ENCODE measurements at places on chromosomes 1 and 21.

DNA sequence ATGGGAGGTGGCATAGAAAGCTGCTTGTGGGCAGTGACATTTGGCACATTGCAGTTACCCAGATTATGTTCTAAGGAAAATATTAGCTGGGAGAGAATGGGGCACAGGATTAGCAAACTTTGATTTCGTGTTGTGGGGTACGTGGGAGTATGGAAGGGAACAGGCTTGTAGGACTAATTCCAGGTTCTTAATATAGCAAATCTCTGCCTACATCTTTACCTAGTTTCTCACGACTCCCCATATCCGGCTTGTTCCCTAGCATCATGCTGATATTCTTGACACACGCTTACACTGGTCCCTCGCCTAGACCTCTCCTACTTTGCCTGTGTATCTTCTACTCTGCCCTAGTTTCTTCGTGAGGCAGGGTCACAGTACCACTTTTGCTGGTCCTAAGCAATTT lies 293.9 kb upstream of the PLXNA2 start:
- DNase-seq, result no peak

GRCh38 chr1:178797590-178797989 lies 72.5 kb downstream of the RALGPS2 start:
- DNase-seq, result no peak

GRCh38 chr1:169019419-169020058 lies 87.0 kb upstream of the ATP1B1 start:
- DNase-seq, result no peak

DNA sequence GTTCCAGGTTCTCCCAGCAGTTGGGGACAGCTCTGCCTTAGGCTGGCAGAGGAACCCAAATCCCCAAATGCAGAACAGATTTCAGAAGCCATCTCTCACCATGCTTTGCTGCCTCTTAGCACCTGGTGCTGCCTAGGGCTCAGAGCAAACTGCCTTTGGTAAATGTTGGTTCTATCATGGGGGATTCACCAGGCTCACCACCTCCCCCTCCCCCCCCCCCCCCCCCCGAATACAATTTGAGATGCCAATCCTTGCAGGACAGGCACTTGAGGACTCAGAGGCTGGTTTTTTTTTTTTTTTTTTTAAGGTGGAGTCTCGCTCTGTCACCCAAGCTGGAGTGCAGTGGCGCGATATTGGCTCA lies 447 bp upstream of the PAQR6 start:
- no peak for DNase-seq

- no peak for DNase-seq
These were observed 102.1 kb downstream of the XCL2 start for GRCh38 chr1:168441745-168442144.

DNA sequence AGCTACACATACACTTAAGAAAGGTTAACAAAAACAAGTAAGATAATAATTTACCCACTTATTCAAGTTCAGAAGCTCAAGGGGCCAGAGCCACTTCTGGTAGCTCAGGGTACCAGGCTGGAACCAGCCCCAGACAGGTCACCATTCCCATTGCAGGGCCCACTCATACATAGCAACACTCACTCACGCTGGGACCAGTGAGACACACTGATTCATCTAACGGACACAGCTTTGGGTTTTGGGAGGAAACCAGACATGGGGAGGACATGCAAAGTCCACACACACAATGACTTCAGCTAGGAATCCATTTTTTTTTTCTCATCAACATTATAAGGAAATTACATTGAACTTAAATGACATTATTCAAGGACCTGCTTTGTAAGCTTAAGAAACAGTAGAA lies 169.1 kb downstream of the ZC3H11B start:
- DNase-seq, result no peak

- DNase-seq, result no peak
These were observed 19.8 kb downstream of the ZBTB17 start for GRCh38 chr1:15956150-15956549.

DNA sequence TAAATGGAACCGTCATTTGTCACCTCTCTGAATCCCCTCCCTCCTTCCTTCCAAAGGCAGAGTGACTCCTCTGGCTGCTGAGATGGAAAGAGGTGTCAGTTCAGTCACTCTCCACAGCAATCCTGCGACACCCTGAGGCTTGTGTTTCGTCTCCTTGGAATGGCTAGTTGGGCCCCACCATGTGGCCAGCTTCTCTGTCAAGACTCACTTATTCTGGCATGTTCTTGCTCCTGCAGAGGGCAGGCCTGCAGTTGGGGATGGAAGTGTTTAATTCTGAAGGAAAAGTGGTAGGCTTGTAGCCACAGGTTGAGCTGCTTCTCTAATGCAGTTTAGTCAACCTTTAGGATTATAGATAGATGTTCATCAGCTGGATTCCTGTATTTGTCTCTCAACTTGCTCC lies 149.6 kb downstream of the LMO4 start:
- no peak for DNase-seq

- DNase-seq, result no peak
These were observed 361.5 kb downstream of the KIF26B start for GRCh38 chr1:245516284-245516759.

GRCh38 chr1:179550746-179551682 lies 24.7 kb downstream of the NPHS2 start:
- no peak for DNase-seq

GRCh38 chr1:180926164-180926981 lies 13.7 kb downstream of the KIAA1614 start:
- DNase-seq, result no peak

DNA sequence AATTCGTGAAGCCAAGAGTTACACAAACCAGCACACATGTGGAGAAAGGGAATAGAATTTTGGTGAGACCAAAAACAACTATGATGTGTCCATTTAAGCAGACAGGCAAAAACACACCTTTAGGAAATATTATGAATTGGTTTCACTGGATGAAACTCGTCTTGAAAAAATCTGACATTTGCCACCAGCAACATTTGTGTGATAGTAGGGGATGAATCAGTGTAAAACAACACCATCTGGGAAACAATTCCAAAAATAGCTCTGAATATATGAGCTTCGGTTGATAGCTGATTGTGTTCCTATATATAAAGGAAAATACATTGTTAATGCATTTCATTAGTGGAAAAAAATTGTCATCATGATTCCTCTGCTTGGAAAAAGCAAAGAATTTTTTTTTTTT lies 327.8 kb downstream of the PAPPA2 start:
- DNase-seq, result no peak

DNA sequence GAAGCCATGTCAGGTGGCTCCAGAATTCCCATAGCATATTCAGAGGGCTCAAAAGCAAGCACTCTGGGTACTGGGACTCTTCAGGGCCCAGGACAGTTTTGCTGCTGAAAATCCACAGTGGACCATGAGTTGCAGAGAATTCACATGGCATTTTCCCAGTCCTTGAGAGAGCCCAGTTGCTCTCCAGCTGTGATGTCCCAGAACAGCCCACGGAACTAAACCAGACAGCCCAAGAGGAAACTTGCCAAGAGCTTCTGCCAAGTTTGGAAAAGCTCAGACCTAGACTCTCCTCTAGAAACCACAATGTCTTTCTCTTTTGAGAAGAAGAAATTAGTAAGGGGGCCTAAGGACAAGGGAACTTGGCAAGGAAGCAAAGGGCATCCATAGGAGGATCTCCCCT lies 69.4 kb downstream of the RGS2 start:
- no peak for DNase-seq

- DNase-seq, result peak; percentile 92
These were observed 5.8 kb upstream of the CHI3L2 start for GRCh38 chr1:111221633-111222291.

GRCh38 chr21:29248124-29248523 lies 50.6 kb upstream of the BACH1 start:
- DNase-seq, result no peak

DNA sequence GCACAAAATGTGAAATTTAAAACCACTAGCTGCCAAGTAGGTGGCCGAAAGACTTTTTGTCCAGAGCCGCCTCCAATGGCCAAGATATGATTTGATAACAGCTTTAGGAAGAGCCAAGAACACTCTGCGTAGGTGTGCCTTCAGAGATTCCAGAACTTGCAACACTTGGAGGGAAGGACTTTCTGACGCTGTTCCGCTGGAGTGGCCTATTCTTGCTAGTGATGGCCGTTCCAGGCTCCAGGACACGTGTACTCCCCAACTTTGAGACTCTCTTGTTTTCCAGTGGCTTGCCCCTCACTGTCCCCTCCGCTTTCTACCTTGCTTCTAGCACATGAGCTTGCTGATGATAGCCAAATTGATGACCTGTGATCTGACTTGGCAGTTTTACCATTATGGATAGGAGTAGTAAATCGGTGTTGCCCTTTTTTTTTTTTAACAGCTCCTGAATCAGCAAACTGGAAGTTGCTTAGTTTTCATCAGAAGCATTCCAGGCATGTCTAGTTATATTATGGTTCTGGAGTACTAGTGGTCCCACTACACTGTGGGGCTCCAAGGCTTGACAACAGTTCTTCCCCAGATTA lies 1.0 kb downstream of the PRDX6 start:
- DNase-seq, result no peak

DNA sequence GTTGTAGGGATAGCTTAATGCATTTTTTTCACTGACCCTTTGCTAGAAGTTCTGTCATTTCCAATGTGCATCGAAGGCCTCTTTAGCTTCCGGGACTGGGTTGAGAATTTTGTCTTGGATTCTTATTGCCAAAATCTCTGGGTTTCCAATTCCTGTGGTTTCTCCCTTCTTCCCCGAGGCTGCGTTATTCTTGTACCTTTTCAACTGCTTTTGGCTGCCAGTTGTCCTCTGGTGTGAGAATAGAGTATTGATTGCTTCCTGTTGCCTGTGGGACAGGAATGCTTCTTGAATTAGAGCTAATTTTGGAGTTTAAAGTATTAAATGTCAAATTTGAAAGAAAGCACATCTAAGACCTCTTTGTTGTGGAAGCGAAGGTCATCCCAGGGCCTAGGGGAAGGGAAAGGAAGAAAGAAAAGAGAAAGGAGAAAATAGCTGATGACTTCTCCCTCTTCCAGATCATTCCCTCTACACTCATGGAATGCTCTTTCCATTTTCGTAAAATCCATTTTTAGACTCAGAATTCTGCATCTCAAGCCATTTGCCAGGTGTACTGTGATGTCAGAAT lies 21.1 kb downstream of the HUNK start:
- DNase-seq, result no peak

DNA sequence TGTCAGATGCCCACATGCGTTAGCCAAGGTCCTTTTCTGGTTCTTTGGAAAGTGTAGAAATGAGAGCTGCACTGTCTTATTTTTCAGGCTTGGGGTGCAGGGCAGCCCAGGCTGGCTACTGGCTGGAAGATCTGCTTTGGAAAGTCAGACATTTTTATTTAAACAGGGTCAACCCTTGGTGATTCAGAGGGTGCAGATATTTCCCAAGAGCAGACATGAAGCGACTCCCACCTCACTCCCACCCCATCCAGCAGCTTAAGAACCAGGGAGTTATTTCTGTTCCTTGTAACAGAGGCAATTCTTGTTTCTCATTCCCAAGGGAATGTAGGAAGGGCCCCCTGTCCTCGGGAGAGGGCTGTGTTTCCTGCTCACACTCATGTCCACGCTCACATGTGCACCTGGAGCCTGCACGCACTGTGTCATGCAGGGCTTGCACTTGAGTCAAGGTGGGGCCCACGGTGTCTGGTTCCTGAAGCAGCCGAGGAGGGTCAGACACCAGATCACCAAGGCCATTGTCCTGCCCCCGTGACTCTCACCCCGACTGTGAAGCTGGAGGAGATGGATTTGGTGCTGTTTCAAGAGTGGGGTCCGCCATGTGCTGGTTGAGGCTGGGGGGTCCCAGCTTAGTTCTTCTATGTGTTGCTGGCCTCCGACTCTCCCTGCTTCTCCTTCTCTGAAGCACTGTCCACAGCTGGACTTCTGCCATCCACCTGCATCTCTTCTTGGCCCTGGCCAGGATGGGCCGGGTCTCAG lies 992 bp downstream of the S100A7A start:
- no peak for DNase-seq

DNA sequence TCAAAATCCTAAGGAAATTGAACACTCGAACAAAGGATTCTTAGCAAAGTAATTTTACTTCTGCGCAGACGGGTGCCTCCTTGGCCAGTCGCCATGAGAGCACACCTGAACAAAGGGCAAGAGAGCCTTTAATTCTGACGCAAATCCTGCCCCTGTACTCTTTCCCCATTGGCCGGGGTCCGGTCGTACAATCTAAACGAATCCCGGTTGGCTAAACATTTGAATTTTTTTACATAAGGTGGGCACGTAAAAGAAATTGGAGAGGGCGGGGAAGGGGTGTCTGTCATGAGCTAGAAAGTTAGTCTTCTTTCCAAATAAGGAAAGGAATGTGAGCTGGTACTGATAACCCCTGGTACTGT lies 8.2 kb upstream of the IL22RA1 start:
- no peak for DNase-seq

DNA sequence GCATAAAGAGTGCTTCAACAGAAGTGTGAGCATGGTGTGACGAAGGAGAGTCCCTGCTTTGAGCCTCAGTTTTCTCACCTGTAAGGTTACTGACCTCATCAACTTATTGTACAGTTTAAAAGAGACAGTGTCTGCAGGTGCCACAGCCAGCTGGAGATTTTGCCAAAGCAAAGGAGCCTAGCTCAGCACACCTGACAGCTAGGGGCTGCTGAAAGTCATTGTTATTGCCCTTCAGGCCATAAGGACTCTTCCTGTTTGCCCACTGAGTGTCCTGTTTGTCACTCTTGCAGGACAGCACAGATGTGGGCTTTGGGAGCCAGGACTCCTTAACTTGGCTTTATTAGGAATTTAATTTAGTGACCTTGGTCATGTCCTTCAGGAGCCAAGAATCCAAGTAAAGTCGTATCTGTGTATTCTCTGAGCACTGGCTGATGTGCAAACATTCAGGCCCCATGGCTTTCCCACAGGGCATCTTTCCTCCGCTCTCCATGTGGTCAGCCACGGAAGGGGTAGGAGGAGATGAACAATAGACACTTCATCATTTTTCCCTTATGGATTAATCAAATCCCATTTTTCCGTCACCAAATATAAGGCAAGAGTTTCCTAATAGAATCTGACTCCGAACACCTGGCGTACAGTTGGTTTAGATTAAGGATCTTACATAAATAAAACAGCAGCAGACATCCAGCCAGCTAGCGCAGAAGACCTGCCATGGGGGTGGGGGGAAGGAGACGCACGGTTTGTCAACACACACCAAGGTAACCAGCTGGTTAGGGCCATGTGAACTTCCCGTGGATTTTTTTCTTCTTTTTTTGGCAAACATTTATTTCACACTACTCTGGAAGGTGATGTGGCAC lies 43.1 kb upstream of the KANK4 start:
- DNase-seq, result no peak

DNA sequence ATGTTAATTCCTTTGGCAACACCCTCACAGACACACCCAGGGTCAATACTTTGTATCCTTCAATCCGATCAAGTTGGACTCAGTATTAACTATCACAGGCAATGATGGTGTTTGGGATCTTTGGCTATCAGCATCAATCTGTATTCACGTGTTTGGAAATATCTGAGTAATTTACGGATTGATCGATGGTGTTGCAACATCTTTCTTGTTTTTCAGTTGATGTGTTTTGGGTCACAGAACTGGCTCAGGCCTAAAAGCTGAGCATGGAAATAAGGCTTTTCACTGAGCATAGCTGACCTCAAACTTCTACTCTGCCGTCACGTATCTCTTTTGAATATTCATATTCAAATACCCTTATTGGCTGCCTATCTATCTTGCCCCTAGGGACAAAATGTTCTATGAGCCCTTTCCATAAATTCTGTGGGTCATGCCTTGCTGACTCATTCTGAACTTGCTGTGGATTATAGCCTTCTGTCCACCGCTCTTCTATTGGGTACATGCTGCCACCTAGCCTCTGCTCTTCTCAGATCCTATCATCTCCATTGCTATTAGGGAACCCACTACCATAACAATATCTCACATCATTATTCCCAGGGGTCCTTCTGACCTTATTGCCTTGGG lies 156.0 kb downstream of the PDE4B start:
- no peak for DNase-seq
